Stimulated activated CD4-positive, alpha-beta T cell treated with anti-CD3 and anti-CD28 coated beads, Interleukin-12 subunit alpha, Interleukin-12 subunit beta, amount 100 ng/mL, for 48 hours (primary cell): ENCODE measurements at places on chromosomes 5 and 9.
A peak's percentile ranks its signal among the peaks of the same experiment; 100 is the strongest.

- DNase-seq: no peak
Measured at GRCh38 chr5:146878476-146879172, at the start of gene PPP2R2B. PPP2R2B (minus strand) TSS chr5:146878757.

DNA sequence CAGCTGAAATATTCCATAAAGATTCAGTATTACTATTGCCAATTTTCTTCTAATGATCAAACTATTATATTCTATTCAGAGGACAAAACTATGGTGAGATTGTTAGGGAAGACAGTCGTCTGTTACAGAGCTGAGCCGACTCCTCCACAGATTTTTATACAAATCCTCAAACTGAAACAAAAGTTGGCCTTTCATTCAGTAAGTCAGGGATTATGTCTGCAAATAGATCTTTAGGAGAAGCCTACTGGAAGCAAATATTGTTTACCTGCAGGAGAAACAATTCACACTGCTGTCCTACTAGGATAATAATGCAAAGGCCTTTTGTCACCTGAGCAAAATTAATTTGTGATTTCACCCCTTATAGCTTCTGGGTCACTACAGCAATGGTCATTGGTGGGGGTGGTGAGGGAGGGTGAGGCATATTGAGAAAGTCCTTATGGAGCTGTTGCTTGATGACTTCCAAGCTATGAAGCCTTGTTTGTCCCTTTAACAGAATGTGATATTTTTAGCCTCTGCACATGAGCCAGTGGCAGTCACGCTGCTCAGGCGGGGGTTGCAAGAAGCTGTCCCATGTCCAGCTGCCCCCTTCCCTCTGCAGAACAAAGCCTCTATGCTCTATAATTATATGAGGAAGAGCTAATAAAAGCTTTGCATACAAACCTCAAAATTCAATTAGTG lies 200.5 kb upstream of the KLF9 start:
- no peak for DNase-seq

GRCh38 chr9:20209391-20210340 lies 412.6 kb downstream of the MLLT3 start:
- DNase-seq: peak; percentile 62

GRCh38 chr9:116646661-116647514 lies 40.2 kb upstream of the TRIM32 start:
- DNase-seq: no peak

- no peak for DNase-seq
Measured at GRCh38 chr9:99867536-99867935, 38.9 kb upstream of the STX17 start.

DNA sequence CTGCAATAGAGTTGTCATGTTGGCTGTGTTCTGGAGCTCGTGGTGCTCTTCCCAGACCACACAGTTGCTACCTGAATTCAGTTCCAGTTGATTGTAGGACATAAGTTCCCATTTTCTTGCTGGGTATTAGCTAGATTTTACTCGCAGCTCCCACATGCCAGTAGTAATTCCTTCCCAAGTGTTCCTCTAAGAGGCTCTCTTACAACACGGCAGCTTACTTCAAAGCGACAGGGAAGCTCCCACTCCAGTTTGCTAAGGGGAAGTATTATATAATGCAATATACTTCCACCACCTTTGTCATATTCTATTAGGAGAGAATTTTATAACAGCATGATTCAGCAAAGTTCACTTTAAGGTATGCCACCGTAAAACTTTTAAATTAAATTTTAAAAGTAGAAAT lies 623.0 kb downstream of the SLCO4C1 start:
- DNase-seq: no peak

- no peak for DNase-seq
Measured at GRCh38 chr5:116045821-116046220, 13.5 kb downstream of the ARL14EPL start.

- no peak for DNase-seq
Measured at GRCh38 chr5:92879806-92880543, 701.0 kb downstream of the NR2F1-AS1 start.

- no peak for DNase-seq
Measured at GRCh38 chr5:52342361-52342760, 445.4 kb upstream of the ITGA1 start.

GRCh38 chr9:116954731-116955130 lies 267.6 kb downstream of the TRIM32 start:
- DNase-seq: no peak
